ENCODE measurements at places on chromosomes 3 and 15.

DNA sequence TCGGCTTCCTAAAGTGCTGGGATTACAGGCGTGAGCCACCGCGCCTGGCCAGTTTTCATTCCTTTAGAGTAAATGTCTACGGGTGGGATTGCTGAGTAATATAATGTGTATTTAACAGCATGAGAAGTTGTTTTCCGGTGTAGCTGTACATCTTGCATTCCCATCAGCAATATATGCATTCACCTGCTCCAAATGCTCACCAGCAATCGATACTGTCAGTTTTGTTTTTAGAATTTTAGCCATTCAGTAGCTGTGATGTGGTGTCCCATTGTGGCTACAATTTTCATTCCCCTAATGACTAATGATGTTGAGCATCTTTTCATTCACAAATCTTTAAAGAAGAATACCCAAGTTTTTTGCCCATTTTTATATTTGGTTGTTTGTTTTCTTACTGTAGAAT lies 134.8 kb upstream of the RGMA start:
- no peak for DNase-seq

DNA sequence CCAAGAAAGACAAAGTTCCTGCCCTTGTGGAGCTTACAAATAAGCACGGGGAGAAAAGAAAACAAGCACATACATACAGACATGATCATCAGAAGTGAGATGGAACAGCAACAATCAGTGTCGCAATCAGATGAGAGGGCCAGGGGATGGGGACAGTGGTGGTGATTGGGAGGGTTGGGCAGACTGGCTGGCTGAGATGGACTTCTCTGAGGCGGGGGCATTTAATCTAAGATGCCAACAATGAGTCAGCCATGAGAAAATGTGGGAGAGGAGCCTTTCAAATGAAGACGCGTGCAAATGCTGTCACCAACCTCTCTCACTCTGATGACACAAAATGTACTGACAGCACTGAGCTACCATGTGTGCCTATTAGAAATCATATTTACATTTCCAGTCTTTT lies 81.4 kb downstream of the NCEH1 start:
- no peak for DNase-seq

- DNase-seq = no peak
Observed at GRCh38 chr3:73471986-73472787, 152.6 kb downstream of the PDZRN3 start.

GRCh38 chr3:112802338-112802737 lies 44.3 kb downstream of the CD200R1L start:
- DNase-seq = no peak

DNA sequence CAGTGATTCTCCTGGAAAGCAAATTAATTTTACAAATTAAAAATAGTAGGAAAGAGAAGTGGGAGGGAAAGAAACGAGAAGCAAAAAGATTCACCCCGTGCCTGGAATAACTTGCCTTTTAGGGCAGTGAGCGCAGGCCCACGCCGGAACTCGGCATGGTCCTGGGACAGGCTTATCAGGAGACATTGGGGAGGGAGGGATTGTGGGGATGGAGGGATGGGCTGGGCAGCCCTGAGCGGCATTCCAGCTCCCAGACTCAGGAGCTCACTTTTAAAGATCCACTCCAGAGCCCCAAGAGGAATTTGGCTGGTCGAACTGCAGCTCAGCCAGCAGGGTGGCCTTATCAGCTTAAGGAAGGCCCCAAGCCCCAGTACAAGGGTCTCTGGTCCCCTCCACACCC lies 117.9 kb downstream of the ADCY5 start:
- DNase-seq = no peak

- DNase-seq = no peak
Observed at GRCh38 chr3:16487511-16488175, 25.9 kb downstream of the RFTN1 start.

DNA sequence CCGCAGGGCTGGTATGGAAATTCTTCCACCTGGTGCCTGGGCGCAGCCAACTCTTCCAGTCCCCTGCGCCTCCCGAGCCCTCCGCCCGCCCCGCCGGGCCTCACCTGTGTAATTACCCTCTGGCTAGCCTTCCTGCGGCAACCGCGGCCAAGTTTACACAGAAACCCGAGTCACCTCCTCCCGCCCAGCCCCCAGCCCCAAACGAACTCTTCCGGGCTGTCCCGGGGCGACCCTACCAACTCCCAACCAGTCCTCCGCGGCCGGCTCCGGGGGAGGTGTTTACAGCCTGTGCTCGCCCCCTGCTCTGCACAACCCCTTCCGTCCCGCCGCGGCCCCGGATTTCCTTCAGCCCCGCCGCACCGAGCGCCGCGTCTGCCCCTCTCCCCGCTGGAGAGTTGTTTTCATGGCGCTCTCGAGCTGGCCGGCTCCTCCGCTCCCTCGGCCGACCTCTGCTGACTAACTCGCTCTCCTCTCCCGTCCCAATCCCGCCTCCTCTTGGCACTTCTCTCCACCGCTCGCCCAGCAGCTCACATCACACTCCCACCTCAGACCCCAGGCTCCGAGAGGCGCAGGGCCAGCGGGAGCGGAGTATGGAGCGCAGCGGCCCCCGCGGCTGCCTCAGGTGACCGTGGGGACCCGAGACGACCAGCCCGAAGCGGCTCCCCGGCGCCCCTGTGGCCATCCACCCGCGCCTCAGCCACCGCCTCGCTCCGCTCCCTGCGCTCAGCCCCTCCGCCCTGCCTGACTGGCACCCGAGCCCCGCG lies 538 bp downstream of the ATOSA start:
- DNase-seq = no peak

DNA sequence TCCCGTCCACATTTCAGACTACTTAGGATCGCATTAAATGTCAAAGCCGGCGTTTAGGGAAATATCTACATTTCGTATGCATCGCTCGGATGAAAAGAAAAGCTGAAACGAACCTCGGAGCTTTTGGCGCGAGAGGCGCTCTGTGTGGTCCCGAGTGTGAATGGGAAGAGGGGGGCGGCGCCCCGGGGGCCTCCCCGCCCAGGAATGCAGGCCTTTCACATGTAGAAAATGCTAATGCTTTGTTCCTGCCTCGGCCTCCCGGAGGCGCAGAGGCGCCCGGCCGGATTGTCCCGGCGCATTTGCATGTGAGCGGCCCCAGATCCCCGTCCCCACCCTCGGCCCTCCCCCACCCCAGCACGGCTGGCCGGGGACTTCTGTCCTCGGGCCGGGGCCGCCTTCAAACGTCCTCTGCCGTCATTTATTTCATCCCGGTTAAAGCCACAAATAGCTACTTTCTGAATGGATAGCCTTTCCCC lies 37.0 kb upstream of the TRIM71 start:
- DNase-seq = peak; percentile 23

DNA sequence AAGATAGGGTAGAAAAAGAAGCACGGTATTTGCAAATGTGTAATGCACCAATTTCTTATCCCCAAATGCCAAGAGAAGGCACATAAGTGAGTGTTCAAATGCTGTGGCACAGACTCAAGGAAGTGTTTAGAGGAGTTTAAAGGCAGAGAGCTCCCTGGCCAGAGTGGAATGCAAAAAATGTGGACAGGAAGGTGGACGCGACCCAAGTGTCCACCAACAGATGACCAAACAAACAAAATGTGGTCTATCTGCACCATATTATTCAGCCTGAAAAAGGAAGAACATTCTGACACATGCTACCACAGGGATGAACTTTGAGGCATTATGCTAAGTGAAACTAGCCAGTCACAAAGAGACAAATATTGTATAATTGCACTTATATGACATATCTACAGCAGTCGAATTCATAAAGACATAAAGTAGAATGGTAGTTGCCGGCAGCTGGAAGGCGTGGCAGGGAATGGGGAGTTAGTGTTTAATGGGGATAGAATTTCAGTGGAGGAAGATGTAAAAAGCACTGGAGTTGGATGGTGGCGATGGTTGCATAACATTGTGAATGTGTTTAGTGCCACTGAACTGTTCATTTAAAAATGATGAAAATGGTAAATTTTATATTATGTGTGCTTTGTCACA lies 126.6 kb downstream of the SRGAP3 start:
- no peak for DNase-seq

- DNase-seq = no peak
Observed at GRCh38 chr15:57665939-57666338, 40.6 kb upstream of the POLR2M start.

DNA sequence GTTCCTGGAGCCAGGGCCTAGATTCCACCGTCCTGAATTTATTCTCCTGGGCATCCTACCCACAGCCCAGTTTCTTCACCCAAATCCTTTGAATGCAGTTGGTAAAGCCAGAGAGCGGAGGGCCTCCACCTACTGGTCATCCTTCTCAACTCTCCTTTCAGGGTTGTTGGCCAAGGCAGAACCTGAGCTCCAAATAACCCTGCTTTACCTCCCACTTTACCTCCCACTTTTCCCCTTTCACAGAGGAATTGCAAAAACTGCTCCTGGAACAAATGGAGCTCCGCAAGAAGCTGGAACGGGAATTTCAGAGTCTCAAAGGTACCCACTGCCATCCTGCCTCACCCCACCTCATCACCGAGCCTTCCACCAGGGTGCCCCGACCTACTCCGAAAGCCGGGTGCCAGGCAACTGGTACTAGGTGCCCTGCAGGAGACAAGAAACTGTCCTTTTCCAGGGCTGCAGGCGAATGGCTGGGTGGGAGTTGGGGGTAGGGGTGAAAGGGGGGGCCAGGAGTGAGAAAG lies 6.8 kb downstream of the SKOR1 start:
- no peak for DNase-seq

DNA sequence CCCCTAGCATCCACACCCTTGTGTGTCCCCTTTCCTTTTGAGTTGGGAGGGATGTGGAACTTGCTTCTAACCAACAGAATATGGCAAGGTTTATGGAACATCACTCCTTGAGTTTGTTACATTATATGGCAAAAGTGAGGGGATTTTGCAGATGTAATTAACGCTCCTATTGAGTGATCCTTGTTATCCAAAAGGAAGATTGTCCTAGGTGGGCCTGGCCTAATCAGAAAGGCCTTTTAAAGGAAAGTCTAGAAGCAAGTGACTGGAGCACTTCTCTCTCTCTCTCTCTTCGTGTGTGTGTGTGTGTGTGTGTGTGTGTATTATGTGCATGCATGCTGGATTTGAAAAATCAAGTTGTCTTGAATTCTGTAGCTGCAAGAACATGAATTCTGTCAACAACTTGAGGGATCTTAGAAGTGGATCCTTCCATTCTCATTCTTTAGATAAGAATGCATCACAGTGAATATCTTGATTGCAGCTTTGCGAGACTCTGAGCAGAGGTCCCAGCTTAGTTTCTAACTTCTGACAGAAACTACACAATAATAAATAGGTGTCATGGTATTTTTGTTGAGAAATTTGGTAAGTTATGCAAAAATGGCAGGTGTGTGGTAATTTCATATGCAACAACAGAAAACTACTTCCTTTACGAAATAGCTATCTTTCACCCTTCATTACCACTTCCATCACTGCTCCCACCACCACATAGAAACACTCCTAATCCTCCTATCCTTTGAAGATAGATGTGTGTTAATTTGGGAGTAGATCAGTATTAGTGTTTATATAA lies 360.9 kb upstream of the CBLB start:
- no peak for DNase-seq

DNA sequence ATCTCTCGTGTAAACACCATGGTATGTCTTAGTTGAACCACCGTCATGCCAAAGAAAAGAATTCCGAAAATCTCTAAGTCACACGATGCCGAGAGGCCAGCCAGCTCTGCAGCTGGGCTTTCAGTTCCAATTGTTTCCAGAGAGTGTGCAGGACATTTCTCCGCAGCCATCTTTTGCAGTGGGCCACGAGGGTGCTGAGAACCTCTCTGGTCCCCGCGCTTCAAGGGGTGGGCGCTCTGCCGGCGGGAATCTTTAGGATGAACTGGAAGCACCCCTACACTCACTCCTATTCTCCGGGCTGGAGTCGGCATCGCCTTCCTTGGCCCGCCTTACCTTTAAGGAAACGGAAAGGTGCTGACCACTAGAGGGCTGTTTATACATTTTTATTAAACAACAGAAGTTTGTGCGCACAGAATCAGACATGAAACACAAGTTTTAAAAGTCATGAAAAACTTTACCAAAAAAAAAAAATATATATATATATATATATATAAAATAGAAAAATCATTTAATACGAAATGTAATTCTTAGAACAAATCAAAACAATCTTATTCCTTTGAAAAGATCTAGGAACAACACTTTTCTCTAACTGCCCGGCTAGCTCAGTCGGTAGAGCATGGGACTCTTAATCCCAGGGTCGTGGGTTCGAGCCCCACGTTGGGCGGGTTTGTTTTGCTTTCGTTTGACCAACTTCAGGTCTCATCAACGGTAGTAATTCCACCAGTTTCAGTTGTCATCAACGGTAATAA lies 12.5 kb upstream of the MORF4L1 start:
- peak; percentile 79 for DNase-seq

DNA sequence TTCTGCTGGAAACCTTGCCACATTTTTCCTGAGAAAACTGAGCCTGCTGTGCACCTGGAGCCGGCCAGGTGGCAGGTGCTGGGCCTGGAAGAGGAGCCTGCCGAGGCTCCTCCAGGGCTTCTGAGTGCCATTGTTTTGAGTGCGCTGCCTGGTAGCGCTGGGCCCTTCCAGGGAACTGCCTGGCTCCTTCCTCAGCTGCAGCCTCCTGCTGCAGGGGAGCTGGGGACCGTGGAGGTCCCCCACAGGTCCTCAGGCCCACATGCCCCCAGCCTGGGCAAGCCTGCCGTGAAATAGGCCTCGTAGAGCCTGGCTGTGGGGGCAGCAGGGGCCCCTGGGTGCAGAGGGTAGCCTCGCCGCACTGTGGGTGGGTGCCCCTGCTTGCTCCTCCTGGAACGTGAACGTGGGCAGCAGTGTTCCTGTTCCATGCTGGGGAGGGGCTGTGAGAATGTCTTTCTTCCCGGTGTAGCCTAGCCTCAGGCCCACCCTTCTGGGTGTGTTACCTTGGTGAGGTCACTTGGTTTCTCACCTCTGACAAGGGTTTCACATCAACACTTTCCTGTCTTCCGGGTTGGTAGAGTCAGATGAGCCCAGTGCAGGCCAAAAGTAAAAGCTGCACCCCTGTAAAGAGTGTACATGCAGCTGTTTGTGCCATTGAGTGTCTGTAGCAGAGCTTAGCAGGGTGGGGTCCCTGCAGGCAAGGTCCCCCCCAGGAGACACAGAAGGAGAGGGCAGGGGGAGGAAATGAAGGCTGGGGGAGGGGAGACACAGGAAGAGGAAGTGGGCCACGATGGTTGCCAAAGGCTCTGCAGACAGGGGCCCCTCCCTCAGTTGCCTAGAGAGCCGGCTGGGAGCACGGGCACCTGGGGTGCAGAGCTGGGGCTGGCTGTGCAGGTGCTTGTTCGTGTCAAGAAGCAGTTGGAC lies 34.5 kb downstream of the KLF13 start:
- no peak for DNase-seq

Measured in HCT116 (cell line).